Stimulated activated CD8-positive, alpha-beta memory T cell treated with anti-CD3 and anti-CD28 coated beads, Interleukin-4, amount 100 ng/mL, for 4 hours (primary cell): ENCODE measurements at places on chromosomes 5 and 9.

DNA sequence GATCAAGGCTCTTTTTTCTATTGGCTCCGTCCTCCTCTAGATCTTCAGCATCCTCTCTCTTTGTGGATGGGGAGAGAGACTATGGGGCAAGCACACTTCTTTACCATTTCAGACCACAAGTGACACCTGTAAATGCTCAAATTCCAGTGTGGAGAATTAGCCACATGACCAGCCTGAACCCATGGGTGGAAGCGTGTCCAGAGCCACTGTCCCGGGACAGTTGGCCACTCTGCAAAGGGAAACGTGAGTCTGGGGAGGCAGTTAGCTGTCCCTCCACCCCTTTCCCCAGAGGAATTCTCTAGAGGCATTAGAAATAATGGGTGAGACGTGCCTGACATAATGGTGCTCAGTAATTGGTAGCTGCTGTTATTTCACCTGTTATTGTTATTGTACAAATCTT lies 40.9 kb downstream of the AMBP start:
- no peak for DNase-seq

DNA sequence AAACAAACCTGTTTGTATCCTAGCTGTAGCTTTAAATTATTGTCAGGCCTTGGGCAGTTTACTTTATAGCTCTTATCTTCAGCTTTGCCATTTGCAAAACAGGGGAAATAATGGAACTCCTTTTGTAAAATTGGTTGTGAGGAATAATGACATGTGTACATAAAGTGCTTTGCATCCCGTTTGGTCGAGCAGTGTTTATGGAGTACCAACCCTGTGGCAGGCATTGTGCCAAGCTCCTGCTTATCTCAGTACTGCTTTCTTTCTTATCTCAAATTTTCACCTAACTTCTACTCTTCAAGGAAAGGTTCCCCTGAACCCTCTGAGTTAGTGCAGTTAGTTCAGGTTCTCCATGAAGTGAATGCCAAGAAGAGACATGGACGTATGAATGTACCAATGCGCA lies 9.4 kb upstream of the TENT2 start:
- no peak for DNase-seq

DNA sequence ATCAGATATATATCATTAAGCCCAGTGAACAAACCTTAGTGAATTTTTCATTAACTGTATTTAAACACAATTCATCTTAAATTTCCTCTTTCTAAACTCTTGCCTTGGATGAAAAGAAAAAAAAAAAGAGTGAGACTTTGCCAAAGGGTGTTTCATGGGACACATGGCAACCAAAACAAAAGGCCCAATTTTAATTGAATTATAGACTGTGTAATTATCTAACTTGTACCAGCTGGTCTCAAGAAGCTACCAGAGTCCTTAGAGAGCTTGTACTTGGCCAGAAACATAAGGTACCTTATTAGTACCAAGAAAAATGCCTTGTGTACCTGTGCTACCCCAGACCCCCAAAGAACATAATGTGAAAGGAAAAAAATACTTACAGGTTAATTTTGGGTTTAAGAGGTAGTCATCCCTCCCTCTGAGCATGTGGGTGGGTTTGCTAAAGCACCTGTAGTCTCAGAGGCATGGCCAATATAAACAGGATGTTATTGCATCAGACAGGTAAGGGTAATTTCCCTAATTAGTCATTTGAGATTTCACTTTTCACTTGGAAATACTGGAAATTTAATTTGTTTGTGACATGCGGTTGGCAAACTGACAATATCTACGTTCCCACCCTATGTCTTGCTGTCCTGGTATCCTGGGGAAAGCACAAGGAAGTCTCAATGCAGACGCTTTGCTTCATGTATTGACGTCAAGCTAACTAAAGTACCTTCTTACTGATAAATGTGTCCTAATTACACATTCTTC lies 90.1 kb downstream of the SNCAIP start:
- DNase-seq, result no peak

- no peak for DNase-seq
Observed at GRCh38 chr9:35917261-35917660, 8.0 kb downstream of the SPAAR start.

DNA sequence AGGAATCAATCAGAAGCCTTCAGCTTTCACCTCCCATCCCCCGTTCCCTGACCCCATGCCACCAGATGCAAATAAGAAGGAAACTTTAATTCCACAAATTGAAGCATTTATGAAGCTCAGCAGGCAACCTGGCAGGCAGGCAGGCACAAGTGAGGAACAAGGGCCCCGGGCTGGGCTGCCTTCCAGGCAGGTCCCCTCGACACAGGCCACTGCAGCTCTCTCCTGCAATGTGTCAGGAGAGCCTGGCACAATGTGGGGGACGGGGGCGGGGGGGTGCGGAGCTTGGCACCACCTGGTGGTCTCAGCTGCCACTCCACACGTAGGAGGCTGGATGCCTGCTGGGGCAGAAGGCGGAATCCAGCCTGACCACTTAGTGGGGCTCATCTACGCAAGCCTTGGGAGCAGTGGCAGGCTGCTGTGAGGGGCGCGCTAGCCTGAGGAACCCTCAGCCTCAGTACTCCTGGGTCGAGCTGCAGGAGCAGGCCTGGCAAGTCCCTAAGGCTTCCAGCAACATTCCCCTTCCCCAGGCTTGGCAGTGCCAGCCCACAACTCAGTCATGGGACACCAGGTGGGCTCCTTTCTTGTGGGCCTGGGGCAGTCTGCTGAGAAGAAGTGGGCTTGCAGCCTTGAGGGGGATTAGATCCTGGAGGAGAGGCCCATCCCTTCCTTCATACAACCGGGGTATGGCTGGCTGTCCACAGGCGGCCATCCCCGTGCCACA lies 50.2 kb upstream of the KCNMB1 start:
- no peak for DNase-seq

GRCh38 chr9:70229026-70229425 lies 29.8 kb upstream of the SMC5 start:
- DNase-seq, result no peak

DNA sequence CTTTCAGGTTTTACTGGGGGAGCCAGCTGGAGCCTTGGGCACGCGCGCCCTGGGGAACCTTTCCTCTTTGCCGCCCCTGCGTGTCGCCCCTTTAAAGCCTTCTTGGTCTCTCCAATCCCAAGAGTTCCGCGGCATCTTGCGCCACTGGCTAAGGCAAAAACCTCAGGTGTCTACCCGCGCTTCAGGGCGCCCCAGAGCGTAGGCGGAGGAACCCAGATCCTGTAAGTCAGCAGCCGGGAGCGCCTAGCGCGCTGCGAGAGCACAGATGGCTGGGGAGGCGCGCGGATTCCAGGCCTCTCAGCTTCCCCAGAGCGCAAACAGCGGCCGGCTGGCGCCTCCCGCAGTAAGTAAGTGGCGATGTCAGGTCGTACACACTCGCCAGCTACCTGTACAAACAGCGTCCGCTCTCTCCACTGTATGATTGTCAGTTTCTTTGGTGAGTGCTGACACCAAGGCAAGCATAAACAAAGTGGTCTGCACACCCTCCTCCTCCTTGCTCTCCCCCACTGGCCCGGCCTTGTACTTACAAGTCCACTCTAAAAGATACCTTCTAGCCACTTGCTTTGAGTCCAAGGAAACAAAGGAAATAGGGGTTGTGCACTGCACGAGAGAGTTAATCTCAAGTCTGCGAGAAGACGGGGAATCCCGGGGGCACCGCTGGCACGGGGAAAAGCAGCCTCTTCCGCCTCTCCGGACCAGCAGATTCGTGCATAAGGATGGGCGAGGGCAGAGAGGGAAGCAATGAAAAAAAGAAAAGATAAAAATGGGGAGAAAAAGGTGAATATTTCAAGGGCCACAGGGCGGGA lies 2.9 kb downstream of the HTR1A start:
- DNase-seq, result no peak

DNA sequence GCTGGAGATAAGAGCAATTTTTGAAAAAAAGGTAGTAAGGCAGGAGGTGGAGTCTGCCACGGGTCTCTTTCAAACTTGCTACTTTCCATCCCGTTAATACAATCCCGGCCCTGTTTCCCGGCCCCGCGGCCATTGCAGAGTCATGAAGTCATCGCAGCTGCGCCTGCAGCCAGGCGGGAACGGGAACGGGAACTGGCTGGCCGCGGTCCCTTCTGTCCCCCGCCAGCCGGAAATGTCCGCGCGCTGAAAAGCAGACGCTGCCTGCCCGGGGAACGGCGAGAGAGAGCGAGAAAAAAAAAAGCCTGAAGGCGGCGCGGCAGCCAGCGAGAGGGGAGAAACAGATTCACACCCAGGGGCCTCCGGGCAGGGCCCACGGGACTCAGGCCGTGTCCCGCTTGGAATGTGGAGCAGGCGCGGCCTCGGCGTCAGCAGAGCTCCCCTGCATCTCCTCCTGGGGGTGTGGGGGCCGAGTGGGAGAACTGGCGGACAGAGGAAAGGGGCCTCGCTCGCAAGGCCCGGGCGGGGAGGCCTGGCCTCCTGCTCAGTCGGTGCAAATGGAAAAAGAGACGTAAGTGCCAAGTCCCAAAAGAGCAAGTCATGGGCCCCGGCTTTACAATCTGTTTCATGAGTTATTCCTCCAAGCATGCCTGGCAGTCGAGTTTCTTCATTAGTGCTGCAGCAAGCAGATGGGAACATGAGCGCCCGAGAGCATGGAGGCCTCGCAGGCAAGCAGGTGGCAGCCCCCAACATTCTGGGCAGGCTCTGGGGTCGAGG lies 201.2 kb upstream of the GAS1 start:
- no peak for DNase-seq

GRCh38 chr9:120937596-120937995 lies 11.0 kb upstream of the TRAF1 start:
- no peak for DNase-seq

DNA sequence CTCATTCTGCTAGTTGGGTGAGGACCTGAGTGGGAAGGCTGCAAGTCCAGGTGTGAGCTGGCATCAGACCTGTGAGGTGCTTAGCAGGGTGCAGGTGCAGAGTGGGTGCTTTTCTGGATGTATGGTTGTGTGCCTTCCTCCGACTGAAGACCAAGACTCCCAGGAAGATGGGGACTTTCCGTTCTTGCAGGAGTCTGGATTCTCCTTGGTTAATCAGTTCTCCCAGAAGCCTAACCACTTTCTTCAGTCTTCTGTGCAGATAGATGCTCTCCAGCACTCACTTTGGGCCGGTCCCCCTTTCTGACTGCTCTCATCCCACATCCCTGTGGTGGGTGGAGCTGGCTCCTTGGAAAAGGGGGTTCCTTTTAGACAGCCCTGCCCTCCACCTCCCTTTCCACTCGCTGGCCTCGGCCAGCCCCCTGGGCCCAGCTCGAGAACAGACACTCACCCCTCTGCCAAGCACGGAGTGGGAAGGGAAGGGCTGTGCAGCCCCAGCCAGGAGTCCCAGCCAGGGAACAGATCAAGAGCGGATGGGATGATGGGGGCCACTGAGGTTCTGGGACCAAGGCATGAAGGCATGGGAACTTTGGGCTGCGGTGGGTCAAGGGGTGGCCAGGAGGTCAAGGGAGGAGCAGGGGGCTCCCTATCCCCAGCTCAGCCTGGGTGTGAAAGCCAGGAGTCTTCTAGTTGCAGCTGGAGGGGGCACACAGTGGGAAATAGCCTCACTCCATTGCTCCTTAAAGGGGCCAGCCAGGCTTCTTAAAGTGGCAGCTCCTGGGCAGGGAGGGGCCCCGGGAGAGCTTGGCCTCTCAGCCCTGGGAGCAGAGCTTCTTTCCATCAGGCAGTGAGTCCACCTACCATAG lies 62.4 kb downstream of the FGF18 start:
- DNase-seq, result no peak

- DNase-seq, result no peak
Observed at GRCh38 chr9:117305454-117305853, 109.4 kb downstream of the ASTN2 start.

- DNase-seq, result no peak
Observed at GRCh38 chr9:78668148-78668832, 371.4 kb downstream of the PSAT1 start.

DNA sequence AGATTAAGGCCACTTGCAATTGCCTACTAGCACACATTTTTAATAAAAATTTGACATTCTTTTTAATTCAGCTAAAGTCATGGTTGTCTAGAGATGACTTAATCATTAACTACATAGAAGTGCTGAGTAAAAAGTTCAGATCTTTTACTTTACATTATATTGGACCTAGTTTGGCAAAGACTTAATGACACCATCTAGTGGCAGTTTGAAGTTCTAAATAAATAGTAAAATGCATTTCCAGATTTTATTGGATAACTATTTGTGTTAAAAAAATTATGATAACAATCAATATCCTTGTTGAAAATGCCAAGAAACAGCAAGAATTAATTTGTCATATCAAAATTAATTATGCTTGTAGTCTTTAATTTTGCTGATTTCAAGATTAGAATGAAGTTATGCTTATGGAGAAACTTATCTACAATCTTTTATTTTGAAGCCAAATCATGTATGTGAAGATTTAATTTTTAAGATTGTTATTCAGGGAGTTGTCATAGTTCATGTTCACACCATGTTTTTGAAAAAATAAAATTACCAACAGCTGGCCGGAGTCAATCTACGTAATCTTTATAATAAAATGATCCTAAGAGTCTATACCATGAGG lies 69.6 kb upstream of the PJA2 start:
- no peak for DNase-seq
